ENCODE measurements at places on chromosomes 11 and 22. TPM values are rescaled to one million over a fixed set of nuclear protein-coding genes. Genes with fewer than 3 reads are reported as not detected.
A peak's percentile ranks its signal among the peaks of the same experiment; 100 is the strongest.

DNA sequence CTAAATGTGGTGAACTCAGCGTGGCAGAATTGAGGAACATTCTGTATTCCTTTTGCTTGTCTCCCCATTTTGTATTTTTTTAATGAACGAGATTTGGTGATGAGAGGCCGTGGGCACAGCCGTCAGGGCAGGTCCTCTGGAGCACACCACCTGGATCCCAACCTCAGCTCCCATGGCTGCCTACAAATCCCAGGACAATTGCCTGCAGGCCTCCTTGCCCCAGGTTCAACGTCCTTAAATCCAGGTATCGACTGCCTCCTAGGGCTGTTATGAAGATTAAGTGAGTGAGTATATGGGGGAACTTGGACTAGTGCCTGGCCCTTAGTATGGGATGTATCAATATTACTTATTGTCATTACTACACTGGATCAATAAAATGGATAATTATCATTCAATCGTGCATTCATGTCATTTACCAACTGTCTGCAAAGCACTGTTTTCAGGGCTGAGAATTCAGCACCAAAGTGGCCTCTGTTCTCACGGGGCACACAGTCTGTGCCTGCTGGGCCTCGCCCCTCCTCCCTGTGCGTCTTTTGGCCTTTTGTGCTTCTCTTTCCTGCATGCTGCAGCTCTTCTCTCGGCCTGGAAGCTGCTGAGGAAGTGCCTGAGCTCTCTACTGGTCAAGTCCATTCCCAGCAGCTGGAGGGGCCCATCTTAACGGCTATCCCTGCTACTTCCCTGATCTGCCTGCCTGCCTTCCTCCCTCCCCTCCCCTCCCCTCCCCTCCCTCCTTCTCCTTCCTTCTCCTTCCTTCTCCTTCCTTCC is 1343.7 kb downstream of the BRD1 start:
- no peak for DNase-seq

GRCh38 chr22:46058091-46058420 is 81.1 kb upstream of the WNT7B start:
- DNase-seq = peak; percentile 70

DNA sequence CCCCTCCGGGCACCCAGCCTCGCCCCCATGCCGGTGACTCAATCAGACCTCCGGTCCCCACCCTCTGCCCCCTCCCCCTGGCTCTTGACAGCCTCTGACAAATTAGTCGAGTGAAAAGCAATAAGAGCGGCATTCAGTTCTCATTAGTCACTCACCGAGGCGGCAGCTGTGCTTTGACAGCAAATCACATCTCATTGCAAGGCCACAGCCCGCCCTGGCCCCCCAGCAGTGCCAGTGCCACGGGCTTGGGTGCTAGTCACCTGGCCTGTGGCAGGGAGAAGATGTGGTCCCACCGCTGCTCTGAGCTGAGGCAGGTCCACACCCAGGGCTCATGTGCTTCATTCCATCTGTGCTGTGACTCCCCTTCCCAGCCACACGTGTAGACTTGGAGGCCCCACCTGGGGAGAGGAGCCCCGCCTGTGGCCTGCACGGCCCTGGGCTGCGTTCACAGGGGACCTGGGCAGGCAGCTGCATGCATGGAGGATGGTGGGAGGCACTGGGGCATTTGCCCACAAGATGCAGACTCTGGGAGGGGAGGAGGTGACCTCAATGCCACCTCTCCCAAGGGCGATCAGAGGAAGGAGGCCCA is 7.4 kb upstream of the TH start:
- no peak for DNase-seq

DNA sequence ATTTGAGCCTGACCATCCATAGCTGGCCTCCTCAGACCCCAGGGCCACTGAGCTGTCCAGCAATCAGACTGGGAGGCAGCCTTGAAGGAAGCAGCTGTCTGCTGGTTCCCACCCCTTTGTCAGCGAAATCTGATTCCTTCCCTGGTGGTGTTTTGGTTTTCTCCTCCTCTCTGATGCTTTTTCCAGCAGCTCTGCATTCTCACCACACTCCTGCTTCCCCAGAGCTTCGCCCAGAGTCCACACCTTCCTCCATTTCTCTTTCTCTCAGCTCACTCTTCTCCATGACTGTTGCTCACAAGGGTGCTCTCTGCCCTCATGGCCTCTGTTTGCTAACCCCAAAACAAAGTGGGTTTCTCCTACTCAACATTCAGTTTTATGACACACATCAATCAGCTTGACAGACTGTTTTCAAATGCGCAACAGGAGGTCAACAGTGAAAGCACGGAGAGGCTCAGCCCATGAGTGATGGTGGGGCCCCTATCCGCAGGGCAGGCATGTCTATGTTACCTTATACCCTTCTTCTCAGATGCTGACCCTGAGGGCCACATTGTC is 130.6 kb upstream of the MTNR1B start:
- DNase-seq = no peak

DNA sequence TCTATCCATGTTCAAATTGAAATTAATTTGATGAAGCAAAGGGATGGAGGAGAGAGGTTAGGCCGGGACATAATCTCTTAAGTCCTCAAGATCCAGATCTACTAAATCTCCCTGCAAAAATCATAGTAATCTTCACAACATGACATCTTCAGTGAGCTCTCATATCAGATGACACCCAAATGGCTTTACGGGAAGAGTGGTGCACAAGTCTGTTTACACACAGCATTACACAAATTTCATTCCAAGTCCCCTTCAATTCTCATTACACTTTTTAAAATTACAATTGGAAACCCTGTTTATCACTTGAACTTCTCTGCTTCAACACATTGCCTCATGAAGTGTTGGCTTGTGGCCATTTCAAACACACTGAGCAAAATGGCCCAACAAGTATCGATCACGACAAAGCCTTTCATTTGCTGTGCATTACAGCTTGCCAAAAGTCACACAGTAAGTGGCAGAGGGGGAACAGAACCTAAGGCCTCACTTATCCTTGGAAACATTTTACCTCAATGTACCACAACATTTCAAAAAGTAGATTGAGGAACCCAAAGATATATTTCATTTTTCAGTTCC is 17.9 kb upstream of the TPH1 start:
- no peak for DNase-seq

Gene BIK
- total RNA-seq = not detected

Gene GPR83
- 0.27 TPM for total RNA-seq
